ENCODE measurements at places on chromosomes 13 and 19.

DNA sequence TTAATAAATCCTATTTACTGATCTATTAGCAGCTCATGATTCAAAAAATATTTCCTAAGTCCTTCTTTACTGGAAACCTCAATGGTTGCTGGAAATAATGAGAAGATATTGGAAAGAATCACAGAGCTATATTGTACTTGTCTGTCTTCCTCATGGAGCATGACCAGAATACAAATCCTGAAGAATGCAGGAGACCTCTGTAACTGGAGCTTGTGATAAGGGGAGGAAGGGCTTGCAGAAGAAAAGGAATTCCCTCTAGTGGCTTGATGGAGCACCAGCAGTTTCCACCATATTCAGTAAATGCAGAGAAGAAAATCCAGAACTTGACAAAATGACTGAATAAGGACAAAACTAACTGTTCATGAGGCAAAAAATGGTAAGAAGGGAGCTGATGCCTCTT lies 1333.1 kb downstream of the EFNB2 start:
- no peak for DNase-seq

GRCh38 chr19:48646722-48647216 lies 782 bp upstream of the CA11 start:
- no peak for DNase-seq

GRCh38 chr19:23420824-23421223 lies 25.6 kb upstream of the ZNF91 start:
- DNase-seq = no peak

GRCh38 chr13:42728507-42729180 lies 52.7 kb upstream of the FAM216B start:
- no peak for DNase-seq

- no peak for DNase-seq
These were observed 10.2 kb downstream of the DPP9 start for GRCh38 chr19:4713384-4713951.

DNA sequence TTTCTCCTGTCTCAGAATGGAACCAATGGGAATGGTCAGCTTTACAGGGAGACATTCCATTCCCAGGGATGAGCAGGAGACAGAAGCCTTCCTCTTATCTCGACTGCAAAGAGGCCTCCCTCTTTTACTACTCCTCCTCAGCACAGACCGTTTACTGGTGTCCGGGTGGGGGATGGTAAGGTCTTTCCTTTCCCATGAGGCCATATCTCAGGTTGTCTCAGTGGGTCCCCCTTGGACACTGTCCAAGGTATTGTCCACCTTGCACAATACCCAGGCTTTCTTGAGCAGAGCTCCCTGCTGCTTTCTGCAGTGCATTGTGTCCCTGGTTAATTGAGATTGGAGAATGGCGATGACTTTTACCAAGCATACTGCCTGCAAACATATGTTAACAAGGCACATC lies 7.5 kb upstream of the ZNF808 start:
- no peak for DNase-seq

- DNase-seq = no peak
These were observed 9.7 kb upstream of the USE1 start for GRCh38 chr19:17205237-17206140.

GRCh38 chr19:18859676-18860301 lies 28.0 kb downstream of the UPF1 start:
- DNase-seq = no peak

- no peak for DNase-seq
These were observed 322.7 kb upstream of the NBEA start for GRCh38 chr13:34619326-34619725.

DNA sequence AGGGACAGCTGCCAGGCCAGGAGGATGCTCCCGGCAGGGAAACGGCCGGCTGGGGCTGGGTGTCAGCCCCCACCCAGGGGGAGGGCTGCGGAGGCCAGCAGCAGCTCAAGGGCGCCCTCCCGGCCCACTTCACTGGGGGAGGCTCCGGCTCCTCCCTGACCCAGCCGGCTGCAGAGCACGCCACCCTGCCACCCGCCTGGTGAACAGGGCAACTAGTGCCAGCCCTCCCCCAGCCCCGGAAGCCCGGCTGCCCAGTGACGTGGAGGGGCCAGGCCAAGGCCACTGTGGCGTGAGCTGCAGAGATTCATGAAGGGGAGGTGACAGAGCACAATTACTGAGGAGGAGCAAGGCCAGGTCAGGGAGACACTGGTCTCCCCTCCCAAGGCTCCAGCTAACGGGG lies 14.7 kb downstream of the REXO1 start:
- DNase-seq = no peak

GRCh38 chr13:27919934-27920676 lies at the start of gene PDX1:
TSS of gene PDX1 (plus strand) at chr13:27920000. CDS start at chr13:27920139, 139 bp downstream.
- no peak for DNase-seq

- DNase-seq = no peak
These were observed 44.0 kb upstream of the KPNA3 start for GRCh38 chr13:49836516-49836915.

- no peak for DNase-seq
These were observed 34.0 kb downstream of the DPF1 start for GRCh38 chr19:38190061-38190460.

DNA sequence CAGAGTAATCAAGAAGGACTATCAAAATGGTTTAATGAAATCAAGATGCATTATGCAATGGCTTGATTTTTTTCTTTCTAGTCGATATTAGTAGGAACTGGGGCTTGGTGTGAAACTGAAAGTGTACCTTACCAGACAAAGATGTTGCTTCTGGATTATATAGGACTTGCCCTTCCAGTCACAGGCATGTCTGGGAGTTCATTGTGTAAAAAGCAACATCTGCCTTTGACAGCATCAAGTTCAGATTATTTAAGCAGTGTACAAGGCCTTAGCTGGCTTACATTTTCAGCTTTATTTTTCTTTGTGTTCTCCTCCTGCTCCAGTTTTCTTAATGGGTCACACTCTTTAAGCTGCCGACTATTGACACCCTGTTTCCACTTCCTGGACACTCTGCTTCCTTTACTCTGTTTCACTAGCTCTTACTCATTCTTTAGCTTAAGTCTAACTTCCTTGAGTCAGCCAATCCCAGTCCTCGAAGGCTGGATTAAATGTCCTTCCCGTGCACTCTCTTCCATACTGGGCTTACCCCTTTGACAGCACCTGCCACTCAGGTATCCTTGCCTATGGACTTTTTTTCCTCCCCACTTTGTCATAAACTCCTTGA lies 29.4 kb upstream of the OLFM4 start:
- no peak for DNase-seq

GRCh38 chr13:105971738-105972137 lies 563.7 kb downstream of the EFNB2 start:
- no peak for DNase-seq

GRCh38 chr13:46389457-46390451 lies 2.7 kb upstream of the RUBCNL start:
- no peak for DNase-seq
